ENCODE measurements at places on chromosomes 16 and 17.

DNA sequence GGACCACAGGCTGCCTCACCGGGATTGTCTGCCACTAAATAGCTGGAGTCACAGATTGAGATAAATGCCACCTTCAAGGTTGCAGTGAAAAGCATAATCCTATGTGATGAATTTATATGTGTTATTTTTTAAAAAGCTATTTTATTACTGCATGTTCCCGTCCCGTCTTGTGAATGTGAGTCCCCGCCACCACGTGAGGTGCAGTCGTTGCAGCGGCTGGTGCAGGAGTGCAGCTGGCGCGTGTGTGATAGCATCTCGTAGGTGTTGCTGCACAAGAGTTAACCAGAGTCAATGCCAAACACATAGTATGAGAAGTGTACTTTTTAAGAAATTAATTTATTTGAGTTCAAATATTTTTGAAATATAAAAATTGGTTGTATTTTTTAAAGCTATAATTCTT lies 12.5 kb downstream of the SMCR8 start:
- no peak for DNase-seq

DNA sequence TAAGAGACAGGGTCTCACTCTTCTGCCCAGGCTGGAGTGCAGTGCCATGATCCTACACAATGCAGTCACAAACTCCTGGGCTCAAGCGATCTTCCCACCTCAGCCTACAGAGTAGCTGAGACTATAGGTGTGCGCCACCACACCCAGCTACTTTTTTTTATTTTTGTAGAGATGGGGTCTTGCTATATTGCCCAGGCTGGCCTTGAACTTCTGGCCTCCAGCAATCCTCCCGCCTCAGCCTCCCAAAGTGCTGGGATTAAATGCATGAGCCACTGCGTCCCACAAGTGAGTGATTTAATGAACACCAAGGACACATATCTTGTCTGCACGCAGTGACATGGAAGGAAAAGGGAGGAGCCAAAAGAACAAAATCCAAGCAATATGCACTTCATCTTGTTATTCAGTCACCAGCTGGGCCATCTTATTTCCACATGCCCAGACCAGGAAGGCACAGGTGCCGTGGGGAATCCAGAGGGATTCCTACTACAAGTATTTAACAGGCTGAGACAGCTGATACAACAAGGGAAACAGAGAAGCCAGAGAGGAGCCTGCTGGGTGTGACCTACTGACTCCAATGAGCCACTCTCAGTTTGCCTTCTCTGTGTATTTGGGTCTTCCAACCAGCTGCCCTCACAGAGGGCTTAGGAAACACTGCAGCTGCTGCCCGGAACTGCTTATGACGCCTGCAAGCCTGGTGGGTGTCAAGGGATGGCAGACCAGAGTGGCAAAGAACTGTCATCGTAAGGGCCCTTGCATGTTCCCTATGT lies 17.0 kb downstream of the LSM12 start:
- no peak for DNase-seq

DNA sequence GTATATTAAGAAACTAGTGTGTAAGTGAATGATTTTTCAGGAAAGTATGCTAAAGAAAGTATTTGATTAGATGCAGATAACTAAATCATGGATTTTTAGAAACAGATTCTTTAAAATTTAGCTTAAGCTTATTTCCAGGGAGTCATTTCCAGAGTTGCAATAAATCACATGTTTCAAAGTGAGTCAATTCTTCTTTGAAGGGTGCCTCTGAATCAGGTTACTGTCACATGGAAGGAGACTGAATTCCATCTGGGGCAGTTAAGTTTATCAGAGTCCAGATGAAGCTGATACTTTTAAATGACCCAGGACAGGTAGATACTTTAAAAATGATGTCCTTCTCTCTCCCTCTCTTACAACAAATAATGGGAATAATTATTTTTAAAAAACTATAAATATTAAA lies 5.0 kb downstream of the MFSD11 start:
- DNase-seq = no peak

- DNase-seq = no peak
These were observed 19.1 kb downstream of the NPTX1 start for GRCh38 chr17:80457236-80457856.

GRCh38 chr17:55200904-55201303 lies 63.9 kb upstream of the HLF start:
- DNase-seq = no peak

- DNase-seq = no peak
These were observed 1.2 kb upstream of the HS3ST6 start for GRCh38 chr16:1919327-1919998.

GRCh38 chr17:17783825-17784656 lies 52.7 kb downstream of the SREBF1 start:
- no peak for DNase-seq

GRCh38 chr16:55248494-55248893 lies 75.5 kb upstream of the IRX6 start:
- DNase-seq = no peak

- DNase-seq = no peak
These were observed 110.8 kb downstream of the C16orf78 start for GRCh38 chr16:49484451-49484849.

- DNase-seq = no peak
These were observed 16.4 kb downstream of the CDH13 start for GRCh38 chr16:82643136-82643535.

DNA sequence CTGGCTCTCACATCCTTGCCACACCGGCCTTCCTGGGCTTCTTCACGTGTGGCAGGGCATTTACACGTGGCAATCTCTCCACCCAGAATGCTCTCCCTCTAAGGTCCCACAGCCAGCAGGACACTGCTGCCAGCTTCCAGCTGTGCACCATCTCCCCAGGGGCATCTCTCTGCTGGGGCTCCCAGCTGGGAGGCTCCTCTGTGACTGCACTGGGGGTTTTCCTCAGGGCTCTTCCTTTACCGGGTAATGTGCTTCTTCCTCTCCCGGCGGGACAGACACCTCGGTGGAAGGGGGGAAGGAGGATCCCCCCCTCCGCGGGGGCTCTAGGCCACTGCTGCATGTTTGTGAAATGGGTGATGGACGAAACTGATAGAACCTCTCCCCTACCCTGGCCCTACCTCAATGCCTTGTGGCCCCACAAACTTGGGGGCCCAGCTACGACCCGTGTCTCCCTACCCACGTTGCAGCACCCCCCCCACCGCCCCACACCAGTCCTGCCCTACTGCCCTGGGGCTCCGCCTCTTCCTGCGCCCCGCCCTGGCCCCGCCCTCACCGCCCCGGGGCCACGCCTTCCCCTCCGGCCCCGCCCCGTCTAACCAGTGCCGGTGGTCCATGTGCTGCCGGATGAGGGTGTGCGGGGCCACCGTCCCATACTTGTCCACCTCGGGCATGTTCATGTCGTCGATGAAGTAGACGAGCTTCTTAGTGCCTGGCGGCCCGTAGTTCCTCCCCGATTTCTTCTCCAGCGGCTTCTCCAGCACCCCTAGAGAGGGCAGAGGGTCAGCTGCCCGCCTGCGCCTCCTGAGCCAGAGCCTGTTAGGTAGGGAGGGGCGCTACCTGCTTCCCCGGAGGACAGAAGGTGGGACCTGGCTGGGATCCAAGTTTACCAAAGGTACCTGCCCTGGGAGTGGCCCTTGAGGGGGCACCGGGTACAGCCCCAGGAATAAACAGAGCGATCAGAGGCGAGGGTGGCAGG lies 92.6 kb downstream of the DNAH17 start:
- DNase-seq = peak; percentile 15

DNA sequence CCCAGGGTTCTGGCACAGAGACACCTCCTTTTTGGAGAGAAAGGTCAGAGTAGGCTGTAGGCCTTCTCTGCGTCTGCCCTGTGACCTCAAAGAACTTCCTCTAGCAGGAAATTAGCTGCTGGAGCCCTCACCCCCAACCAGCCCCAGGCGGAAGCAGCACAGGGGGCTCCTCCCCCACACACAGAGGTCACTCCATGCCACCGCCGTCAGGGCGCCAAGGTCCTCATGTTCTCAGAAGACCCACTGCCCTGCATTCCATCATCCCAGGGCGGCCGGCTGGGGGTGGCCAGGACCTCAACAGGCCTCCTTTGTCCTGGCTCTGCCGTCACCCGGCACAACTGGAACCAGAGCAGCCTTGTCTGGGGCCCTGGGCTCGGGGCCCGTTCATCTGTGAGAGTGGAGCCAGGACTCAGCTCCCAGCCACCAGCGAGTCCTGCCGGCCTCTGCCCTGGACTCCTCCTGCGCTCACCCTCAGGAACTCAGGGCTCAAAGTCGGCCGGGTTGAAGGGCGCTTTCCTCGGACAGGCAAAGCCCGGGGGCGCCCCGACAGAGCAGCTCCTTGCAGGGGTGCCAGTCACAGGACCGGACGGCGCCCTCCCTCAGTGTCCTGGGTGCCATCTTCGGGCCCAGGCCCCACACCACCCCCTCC lies 1.2 kb downstream of the TMC6 start:
- DNase-seq = peak; percentile 28

DNA sequence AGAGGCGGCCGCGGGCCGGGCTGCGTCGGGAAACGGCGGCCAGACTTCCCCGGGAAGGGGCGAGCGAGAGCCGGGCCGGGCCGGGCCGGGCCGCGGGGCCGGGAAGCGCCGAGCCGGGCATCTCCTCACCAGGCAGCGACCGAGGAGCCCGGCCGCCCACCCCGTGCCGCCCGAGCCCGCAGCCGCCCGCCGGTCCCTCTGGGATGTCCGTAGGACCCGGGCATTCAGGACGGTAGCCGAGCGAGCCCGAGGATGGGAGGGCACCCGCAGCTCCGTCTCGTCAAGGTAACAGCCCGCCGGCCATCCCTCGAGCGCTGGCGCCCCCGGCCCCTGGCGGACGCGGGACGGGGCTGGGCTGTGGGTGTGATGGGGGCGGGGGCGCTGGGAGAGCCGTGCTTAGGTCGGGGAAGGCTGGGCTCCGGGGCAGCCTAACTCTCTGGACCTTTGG lies at the start of gene CRHR1:
CRHR1 (plus strand) TSS at position 28 of the 448 bp plus-strand sequence; CDS start at position 253, 225 bp downstream.
- DNase-seq = no peak

DNA sequence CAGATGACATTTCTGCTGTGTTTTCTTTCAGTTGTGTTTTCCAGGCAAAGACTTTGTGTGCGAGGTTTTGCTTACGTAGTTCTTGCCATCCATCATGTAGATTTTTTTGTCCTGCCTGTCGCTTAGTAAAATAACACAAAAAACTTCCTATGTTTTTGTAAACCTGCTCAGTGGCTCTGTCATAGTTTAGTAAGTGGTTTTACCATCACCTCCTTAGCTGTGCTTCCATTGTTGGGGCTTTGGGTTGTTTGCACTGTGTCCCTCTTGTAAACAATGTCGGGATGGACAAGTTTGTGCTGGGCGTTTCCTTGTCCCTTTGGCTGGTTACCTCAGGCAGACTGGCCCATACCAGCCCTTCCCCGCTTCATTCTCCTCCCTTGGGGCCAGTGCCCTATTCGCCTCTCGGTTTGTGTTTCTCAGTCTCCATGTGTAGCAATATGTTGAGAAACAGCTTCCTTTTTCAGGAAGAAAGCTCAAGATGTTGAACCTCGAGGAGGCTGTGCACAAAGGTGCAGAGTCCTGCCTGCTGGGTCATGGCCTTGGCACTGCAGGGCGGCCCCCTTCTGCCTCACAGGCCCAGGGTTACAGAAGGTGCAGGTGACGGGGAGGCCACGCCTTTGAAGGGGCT lies 74.6 kb downstream of the KSR1 start:
- no peak for DNase-seq

GRCh38 chr16:8872967-8873865 lies 4.4 kb upstream of the CARHSP1 start:
- DNase-seq = no peak

GRCh38 chr16:13013043-13013442 lies 111.6 kb downstream of the SHISA9 start:
- DNase-seq = no peak

GRCh38 chr17:65664266-65664665 lies 102.8 kb upstream of the AXIN2 start:
- DNase-seq = no peak

GRCh38 chr17:79552405-79552804 lies 58.4 kb downstream of the RBFOX3 start:
- no peak for DNase-seq

DNA sequence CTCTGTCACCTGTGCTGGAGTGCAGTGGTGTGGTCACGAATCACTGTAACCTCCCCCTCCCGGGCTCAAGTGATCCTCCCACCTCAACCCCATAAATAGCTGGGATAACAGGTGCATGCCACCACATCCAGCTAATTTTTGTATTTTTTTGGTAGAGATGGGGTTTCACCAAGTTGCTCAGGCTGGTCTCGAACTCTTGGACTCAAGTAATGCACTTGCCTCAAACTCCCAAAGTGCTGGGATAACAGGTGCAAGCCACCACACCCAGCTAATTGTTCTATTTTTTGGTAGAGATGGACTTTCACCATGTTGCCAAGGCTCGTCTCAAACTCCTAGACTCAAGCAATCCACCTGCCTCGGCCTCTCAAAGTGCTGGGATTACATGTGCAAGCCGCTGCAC lies 86.5 kb downstream of the STH start:
- DNase-seq = no peak

DNA sequence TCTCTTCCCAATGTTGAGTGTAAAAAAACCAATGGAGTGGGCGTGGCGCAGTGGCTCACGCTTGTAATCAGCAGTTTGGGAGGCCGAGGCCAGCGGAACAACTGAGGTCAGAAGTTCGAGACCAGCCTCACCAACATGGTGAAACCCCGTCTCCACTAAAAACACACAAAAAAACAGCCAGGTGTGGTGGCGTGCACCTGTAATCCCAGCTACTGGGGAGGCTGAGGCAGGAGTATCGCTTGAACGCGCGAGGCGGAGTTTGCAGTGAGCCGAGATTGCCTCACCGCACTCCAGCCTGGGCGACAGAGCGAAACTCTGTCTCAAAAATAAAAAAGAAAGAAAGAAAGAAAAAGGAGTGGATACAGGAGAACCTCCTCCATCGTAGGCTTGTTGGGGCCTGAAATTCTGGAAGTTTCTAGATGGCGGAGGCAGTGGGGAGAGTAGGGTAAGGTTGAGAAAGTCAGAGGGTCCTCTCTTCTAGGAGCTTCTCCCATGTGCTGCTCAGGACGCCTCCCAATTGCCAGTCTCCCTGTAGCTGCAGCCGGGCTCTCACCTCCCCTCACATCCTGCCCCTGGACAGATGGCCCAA lies 709 bp upstream of the ZNF764 start:
- no peak for DNase-seq

- DNase-seq = no peak
These were observed 10.0 kb downstream of the BAIAP2 start for GRCh38 chr17:81044764-81045589.

GRCh38 chr16:14104066-14104465 lies 32.9 kb downstream of the MRTFB start:
- DNase-seq = no peak

DNA sequence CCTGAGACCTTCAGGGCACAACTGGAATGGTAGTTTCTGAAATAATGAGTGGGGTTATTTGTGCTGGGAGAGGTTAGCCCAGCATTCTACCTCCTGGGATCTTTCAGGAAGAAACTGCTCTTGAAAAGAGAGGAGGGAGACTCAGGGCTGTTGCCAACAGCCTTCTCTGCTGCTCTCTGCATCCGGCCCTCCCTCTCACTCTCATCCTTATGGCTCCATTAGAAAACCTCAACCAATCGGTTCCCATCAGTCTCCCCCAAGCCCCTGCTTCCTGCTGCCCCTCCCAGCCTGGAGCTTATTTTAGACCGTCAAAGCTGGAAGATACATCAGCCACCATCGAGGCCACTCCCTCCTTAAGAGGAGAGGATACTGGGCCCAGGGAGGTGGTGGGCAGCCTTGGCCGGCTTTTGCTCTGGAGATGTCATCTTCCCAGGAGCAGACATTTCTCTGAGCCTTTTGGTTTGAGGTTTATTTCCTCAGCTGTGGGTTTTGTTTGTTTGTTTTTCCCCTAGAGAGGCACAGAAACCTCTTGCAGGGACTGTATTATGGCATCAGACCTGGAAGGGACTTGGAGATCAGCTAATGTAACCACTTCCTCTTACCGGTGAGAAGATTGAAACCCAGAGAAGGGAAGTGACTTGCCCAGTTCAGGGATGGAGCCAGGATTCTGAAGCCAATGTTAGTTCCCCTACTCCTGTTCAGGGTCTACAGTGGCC lies 2.7 kb downstream of the MPRIP start:
- no peak for DNase-seq

All from stimulated activated CD8-positive, alpha-beta memory T cell treated with anti-CD3 and anti-CD28 coated beads, Interleukin-15, amount 100 ng/mL, for 1 hour (primary cell).